Left lung (tissue), 14 donors: ENCODE measurements at places on chromosomes 13 and 19.

- DNase-seq: no peak
Measured at GRCh38 chr13:33017323-33017929, 1.2 kb downstream of the KL start.

DNA sequence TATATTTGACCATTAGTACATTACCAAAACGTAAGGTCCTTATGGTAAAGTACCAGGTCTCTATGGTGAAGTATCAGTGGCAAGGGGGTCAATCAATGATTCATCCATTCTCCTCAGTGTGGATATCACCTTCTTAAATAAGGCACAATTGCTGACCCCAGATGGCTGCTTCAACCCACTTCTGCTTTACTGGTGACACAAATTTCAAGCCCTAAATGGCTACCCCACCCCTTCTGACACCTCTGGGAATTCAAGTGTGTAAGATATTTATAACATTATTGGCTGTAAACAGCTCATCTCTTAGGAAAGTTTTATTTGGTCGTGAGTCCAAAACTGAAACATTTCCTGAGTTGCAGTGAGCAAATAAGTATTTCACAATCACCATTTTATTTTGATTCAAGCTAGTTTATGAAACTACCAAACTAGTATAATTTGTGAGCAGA, 7.9 kb upstream of the WBP4 start:
- DNase-seq: no peak

DNA sequence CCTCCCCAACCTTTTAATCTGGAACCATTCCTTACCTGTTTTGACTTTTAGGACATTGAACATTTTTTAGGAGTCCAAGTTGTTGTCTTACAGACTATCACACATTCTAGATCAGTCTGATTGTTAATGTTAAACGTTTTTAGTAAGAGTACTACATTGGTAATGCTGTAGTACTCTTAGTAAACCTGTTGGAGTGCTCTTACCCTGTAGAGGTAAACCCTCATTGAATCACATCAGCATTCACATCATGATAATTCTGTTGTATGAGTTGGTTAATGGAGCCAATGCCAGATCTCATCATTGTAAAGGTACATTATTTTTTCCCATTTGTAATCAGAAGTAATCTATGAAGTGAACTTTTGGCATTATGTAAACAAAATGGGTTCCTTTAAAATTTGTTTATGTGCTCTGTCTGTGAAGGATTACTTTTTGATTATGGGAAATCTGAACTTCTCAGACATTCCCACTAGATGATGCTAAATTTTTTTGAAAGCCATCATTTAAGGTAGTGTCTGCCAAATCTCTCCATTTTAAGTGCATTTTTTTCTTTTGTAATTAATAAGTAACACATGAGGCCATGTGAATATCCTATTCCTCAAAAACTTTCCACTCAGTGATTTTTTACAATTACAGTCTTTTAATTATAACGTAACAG, 55.2 kb downstream of the VWA8 start:
- DNase-seq: no peak

DNA sequence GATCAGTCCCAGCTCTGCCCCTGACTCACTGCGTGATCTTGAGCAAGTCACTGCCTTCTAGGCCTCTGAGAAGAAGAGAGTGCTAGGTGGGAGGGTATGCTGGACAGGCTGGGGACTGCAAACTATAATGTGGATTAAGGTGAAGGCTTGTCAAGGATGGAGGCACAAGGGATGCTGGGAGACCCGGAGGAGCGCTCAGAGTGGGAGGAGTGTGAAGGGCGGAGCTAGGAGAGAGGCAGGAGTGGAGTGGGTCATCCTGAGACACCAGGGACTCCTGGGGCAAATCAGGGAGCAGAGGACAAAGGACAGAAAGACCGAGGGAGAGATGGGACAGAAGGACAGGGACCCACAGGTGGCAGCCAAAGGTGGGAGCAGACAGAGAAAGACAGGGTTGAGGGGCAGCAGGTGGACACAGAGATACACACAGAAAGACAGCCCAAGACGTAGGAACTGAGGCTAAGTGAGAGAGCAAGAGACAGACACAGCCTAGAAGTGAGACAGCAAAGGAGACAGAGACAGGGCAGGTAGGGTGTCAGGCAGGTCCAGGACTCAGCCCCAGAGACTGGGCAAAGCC, 2.6 kb downstream of the GRIK5 start:
- no peak for DNase-seq

DNA sequence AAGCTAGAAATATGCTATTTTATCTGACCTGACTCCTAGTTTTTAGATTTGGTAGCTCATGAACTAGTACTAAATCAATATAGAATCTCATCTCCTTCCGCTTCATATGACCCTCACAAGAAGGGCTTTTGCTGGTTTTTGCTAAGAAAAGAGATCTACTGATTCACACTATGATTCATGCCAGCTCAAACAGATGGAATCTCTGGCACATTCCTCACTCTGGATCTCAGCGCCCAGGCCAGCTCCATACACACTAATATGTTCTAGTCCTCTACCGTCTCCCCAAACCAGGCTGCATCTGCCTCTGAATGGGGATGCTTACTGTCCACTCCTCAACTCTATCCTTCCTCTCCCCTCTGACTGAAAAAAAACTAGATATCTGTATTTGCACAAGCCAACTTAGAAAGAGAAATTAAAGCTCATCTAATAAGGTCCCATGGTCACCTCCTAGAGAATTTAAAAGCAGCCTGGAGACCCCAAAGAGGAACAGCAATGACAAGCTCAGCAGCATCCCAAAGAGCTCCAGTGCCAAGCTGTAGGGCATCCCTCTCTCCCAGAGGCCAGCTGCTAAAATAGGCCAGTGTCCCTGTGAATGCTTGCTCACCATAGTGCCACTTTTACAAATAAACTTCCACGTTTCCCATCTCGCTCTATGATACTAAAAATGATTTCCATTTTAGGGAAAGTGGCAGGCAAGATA, 74.9 kb downstream of the LHFPL6 start:
- no peak for DNase-seq

GRCh38 chr13:43495732-43496131, 291.0 kb downstream of the ENOX1 start:
- no peak for DNase-seq

GRCh38 chr13:72536714-72537394, 190.6 kb downstream of the MZT1 start:
- DNase-seq: no peak

DNA sequence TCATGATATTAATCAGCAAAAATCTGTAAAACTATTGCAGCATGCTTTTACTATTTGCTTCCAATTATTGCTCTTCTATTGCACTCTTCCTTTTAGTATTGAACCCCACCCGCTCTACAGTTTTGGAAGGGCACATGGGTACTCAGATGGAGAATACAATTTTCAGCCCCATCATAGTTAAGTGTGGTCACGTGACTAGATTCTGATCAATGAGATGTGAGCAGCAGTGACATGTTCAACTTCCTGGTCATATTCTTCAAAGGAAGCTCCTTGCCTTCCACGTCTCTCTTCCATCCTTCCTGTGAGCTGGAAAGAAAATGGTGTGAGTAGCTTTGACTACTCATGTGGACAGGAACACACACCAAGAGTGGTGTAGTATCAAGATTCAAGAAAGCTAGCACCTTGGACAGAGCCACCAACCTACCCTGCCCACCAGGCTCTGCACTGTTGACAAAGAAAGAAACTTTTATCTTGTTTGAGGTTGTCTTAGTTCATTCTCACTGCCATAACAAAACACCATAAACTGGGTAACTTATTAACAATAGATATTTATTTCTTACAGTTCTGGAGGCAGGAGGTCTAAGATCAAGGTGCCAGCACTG, 3.8 kb upstream of the FGF14 start:
- DNase-seq: no peak

GRCh38 chr19:33382006-33382405, 8.5 kb downstream of the CEBPG start:
- no peak for DNase-seq
